Inflammatory macrophage treated with lipopolysaccharide for 4 hours (primary cell): ENCODE measurements at places on chromosomes 4 and X.

- DNase-seq = no peak
Measured at GRCh38 chr4:15536552-15537499, 67.1 kb downstream of the CC2D2A start.

DNA sequence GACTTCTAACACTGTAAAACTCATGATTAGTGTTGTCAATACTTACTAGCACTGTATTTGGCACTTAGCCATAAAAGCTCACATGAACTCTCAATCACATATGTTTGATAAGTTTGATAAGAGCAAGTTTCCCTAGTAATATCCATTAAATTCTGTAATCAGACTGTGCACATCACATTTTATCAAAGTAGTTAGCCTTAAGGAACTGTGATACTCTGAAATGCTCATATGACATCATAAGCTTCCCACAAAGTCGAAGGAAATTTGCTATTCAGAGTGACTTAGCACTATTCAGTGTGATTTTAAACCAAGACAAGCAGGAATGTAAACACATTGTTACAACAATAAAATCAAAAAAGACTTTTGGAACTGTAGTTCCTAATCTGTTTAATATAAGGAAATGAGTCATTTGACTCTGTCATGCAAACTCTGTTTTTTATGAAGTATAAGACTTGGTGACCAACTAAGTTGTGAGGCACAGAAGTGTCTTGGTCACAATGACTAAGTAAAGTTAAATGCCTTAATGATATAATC lies 6.7 kb downstream of the SLC7A11 start:
- DNase-seq = peak; percentile 93

GRCh38 chr4:116632269-116632668 lies 453.1 kb downstream of the TRAM1L1 start:
- DNase-seq = no peak

GRCh38 chrX:9465380-9466123 lies 694 bp downstream of the TBL1X start:
- DNase-seq = peak; percentile 7
